ENCODE measurements at places on chromosomes 7 and 10.

DNA sequence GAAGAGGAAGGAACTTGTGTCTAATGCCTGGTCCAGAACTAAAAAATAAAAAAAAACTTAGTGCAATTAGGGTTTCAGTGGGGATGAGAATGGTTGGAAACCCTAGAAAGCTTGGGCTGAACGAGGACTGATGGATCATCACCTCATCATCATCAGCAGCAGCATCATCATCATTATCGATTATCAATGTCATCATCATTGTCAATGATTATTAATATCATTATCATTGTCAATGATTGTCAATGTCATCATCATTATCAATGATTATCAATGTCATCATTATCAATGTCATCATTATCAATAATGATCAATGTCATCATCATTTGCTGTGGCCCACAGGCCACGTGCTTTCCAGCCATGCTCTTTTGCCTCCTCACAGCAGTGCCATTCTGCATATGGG lies 952.0 kb upstream of the ZNF722 start:
- no peak for DNase-seq

DNA sequence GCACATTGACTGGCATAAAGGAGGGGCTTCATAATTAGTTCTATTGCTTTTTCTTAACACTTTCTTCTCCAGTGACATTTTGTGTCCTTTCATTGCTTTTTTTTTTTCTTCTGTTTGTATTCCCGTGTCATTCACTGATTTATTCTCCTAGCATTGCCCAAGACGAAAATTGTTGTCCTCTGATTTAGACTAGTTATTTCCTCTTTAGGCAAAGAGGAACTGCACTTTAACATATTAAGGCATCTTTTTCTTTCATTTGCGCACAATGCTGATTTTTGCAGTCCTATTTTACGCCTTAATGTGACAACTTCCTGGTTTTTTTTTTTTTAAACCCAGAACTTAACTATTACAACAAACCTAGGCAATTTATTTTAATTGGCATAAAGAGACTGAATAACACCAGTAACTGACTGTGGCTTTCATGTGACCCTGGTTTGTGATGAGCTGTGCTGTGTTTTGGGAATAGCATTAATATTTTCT lies 39.7 kb downstream of the ARID5B start:
- no peak for DNase-seq

DNA sequence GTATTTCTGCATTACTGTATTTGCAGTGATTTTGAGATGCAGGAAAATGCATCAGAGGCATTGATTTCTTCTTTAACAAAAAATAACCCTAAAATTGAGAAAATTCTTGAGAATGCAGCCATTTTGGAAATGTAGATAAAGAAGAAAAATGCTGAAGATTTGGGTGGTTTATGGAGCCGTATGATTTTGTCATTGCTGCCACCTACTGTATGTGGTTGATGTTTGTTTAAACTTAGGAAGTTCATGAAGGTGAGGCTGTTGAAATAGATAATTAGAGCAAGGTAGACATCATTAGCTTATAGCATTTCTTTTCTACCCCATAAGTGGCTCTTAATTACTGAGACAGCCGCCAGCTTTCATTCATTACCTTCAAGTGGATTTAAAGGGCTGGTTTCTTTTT lies 92.1 kb upstream of the SAMD8 start:
- peak; percentile 37 for DNase-seq

DNA sequence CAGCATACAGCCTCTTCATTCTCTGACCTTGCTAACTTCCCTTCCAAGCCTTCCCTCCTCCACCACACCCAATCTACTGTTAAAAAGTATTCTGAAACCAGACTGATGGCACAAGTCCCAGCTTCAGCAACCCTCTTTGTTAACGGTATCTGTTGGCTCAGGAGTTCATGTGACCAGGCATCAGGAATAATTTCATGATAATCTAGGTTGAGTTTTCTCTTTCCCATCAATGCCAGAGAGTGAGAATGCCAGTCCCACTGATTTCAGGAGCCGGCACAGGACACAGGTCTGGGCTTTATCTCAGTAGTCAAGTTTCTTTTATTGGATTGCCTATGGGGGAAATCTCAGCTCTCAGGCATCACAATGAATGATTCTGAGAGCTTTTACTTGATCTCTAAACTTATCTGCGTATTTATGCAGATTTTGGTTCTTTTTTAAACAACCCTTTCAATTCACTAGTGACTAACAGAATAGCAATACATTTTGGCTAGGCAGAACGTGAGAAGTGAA lies 231.0 kb upstream of the LYZL1 start:
- DNase-seq: no peak

GRCh38 chr7:135272303-135272702 lies 38.7 kb downstream of the STRA8 start:
- no peak for DNase-seq

GRCh38 chr10:93376372-93377293 lies 105.5 kb downstream of the MYOF start:
- peak; percentile 31 for DNase-seq

GRCh38 chr7:37092548-37092947 lies 356.1 kb downstream of the ELMO1 start:
- DNase-seq: no peak

Data from DMS79 treated with DMSO at 0.1 percent for 48 hours (cell line).